Peyer's patch (tissue), 4 donors: ENCODE measurements at places on chromosomes 3 and 15. TPM values are rescaled to one million over a fixed set of nuclear protein-coding genes. Genes with fewer than 3 reads are reported as not detected.

Gene NECTIN3
- 28.1 TPM for total RNA-seq

Gene IMPG2
- 0.83 TPM for total RNA-seq

Gene HYPK
- total RNA-seq, result 22.3 TPM

Gene GPR15
- total RNA-seq, result 26.4 TPM

DNA sequence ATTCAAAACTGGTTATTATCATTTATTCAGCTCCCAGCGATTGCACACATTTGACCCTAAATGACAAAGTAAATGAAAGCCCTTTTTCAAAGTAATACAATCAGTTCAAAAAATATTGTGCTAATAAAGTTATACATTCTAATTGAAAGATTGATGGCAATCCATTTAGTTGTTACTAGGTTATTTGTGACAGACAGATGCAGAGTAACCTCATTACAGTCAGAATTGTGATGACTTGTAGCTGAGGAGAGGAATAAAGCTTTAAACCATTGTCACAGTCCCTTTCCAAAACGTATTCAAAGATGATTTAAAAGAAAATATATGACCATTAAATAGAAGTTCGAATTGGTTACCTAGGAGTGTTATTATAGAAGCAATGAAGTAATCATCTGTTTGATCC is 86.1 kb downstream of the ROBO2 start:
- DNase-seq, result no peak

DNA sequence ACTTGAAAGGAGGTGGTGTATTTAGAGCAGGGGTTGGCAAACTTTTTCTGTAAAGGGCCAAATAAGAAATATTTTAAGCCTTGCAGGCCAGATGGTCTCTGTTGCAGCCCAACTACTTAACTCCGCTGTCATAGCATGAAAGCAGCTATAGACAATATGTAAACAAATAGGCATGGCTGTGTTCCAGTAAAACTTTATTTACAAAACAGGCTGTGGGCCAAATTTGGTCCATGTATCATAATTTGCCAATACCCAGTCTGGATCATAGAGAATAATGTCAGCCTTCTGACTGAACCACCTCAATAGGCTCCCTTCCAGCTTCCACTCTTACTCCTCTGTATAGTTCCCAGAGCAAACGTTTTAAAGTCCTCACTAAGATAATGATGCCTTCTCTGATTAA is 638.8 kb upstream of the CFAP20DC start:
- no peak for DNase-seq

GRCh38 chr3:180881065-180881801 is 31.2 kb upstream of the FXR1 start:
- no peak for DNase-seq

DNA sequence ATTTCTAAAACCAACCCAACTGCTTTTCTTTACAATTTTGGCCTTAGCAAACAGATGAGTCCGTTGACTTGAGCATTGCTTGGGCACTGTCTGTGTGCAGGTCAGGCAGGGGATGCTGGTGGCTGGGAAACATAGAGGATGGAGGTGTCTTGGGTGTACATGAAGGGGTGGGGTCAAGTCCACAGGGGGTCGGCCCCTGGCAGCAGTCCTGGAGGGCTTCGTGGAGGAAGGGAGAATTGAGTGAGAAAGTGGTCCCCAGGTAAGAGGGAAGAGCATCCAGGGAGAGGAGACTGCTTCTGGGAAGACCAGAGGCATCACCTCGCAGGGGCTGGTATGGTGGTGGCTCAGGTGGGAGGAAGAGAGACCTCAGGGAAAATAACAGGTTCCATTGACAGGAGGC is 144.8 kb downstream of the TJP1 start:
- no peak for DNase-seq
